Glutamatergic neuron (in vitro differentiated cells): ENCODE measurements at places on chromosomes 16 and 17.

DNA sequence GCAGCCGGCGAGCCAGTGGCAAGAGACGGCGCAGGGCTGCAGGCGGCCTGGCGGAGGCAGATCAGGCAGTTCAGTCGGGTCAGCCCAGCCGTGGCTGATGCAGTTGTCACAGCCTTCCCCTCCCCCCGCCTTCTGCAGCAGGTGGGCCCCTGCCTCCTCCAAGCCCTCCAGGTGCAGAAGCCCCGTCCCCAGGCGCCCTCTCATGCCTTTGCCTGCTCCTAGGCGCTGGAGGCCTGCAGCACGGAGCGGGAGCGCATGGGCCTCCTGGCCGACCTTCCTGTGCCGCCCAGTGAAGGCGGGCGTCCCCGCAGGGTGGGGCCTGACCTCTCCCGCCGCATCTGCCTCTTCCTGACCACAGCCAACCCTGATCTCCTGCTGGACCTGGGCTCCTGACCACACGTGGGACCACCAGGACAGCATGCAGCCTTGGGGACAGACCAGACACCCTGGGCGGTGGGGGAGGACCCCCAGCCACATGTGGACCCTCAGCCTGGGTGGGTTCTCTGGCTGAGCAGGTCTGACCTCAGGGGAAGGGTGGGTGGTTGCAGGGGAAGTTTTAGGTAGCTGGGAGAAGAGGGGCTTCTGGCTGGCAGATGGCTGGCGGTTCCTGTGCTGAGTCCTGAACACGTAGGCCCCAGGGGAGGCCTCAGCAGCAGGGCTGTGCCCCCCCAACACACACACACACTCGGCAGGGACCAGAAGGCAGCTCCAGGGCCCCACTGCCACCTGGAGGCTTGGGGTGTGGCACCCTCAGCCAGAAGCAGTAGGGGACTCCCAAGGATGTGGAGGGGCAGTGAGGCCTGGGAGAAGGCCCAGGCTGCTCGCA lies 3.1 kb upstream of the MRPS34 start:
- DNase-seq = peak; percentile 60

DNA sequence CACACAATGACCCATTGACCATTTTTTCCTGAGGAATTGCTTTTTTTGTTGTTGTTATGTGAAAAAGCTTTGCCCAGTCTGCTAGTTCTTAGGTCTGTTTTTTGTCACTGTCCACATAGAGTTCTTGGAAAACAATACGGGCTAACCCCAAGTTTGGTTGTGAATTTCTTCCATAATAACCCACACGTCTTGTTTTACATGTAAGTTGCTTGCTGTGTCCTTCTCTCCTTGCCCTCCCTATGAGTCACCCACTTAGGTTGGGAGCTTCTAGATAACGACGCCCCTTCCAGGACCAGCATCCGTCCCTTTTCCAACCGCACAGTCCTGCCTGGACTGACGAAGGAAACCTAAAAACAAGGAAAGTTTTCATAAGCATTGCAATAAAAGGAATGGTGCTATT lies 175.3 kb upstream of the HS3ST3A1 start:
- no peak for DNase-seq

DNA sequence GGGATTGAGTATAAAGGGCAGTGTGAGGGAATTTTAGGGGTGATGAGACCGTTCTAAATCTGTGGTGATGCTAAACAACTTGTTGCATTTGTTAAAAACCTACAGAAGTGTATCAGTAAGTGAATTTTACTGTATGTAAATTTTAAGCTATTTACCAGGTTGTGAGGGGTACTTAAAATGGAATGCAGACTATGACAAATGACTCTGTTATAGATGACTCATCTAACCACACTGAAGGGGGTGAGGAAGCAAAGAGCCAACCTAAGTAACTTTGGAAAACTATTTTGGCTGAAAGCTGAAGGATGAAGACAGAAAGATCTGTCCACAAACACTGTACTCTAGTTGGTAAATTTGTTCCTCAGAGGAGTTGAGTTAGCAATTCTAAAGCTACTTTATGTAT lies 5.3 kb upstream of the MKS1 start:
- DNase-seq = no peak

DNA sequence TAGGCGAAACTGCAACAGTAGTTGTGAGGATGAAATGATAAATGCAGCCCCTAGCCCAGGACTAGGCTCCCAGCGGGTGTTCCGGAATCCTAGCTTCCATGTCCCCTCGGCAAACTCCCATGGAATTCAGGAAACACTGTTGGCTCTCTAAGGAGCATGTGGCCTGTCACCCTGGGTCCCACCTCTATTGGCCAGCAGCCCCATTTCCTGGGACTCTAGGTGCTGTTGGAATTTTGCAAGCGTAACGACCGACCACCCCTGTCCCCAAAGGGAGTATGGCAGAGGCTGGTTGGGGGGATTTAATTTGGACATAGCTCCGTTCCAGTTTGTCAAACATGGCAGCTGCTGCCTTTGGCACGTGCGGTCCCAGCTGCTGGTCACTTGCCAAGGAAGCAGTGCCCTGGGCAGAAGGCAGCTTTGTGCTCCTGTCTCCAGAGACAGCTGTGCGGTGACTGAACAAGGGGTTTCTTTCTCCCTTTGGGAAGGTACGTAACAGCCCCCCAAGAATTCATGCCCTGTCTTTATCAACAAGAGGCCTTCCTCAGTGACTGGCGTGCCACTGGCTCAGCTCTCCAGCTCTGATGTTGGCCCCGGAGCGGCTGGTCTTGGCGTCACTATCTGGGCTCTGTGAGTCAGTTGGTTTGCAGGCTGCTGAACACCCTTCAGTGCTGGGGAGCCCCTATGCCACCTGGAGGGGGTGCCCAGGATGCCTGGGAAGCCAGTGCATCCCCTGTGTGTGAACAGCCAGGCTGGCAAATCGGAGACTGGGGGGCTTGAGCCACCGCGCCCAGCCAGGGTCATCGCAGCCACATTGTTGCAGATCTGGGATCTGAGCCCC lies 235.2 kb upstream of the TNRC6C start:
- no peak for DNase-seq

- DNase-seq = no peak
Measured at GRCh38 chr17:56499799-56500388, 93.6 kb upstream of the NOG start.

DNA sequence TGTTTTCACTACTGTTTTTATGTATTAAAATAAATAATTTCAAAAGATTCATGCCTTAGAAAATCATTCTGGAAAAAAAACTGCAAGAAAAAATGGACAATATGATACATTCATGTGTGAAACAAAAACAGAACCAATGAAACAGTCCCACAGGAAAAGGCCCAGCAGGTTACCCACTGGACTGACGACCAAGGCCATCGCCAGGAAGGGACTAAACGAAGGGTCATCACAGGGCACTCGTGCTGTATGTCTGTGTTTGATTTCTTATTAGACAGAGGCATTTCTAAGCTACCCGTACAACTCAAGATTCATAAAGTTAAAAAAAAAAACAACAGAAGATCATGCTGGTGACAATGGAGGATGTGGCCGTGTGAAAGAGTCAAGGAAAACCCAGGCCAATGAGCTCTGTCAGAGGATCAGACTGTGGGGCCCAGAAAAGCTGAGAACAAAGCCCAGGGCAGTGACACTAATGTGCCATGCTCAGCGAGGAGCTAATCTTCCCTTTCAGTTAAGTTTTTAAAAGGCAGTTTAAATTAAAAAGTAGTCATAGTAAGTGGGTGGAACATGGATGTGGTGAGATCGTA lies 31.8 kb downstream of the NSMCE1 start:
- no peak for DNase-seq

- no peak for DNase-seq
Measured at GRCh38 chr17:78677303-78678221, 100.4 kb upstream of the DNAH17 start.

DNA sequence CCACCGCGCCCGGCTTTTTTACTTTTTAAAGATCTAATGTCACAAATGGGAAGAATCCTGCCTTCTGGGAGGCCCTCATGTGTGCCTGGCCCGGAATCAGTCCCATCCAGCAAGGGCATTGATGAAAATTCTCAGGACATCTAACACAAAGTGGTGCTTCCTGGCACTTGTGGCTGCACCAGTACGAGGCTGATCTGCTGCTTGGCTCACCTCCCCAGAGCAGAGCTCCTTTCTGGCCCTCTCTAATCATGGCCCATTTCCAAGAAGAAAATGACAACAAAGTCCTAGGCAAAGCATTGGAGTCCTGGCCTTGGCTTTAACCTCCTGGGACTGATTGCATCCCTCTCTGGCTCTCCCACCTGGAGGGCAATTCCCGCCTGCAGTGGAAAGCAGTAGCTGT lies 50.7 kb upstream of the SIAH1 start:
- no peak for DNase-seq

GRCh38 chr17:71208111-71208704 lies 912.6 kb upstream of the SOX9 start:
- DNase-seq = no peak

- DNase-seq = peak; percentile 81
Measured at GRCh38 chr16:87062569-87063442, 254.4 kb downstream of the C16orf95 start.

DNA sequence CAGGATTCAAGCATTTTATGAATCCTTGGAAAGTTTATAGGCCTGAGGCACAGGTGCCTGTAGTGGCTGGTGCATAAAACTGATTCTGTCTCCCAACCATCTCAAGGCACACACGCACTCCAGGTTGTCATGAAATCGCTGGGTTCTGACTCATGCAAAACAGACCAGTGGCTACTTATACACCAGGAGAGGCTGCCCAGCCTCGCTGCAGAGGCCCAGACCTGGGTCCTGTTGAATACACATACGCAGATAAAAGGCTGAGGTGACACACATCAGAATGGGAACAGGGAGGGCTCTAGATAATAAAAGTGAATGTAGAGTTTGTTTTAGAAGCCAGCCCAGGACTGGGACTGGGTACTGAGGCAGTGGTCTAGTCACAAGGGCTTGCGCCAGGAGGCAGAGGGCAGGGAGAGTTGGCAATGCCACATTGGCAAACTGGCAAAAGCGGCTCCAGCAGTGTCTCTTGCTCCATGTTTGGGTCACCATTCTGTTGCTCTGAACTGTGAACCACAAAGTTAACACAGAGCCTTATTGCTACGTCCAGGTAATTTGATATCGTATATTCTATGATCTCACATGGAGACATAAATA lies 13.6 kb downstream of the OR1D5 start:
- DNase-seq = no peak

- no peak for DNase-seq
Measured at GRCh38 chr17:9837551-9838471, 12.1 kb downstream of the GLP2R start.

DNA sequence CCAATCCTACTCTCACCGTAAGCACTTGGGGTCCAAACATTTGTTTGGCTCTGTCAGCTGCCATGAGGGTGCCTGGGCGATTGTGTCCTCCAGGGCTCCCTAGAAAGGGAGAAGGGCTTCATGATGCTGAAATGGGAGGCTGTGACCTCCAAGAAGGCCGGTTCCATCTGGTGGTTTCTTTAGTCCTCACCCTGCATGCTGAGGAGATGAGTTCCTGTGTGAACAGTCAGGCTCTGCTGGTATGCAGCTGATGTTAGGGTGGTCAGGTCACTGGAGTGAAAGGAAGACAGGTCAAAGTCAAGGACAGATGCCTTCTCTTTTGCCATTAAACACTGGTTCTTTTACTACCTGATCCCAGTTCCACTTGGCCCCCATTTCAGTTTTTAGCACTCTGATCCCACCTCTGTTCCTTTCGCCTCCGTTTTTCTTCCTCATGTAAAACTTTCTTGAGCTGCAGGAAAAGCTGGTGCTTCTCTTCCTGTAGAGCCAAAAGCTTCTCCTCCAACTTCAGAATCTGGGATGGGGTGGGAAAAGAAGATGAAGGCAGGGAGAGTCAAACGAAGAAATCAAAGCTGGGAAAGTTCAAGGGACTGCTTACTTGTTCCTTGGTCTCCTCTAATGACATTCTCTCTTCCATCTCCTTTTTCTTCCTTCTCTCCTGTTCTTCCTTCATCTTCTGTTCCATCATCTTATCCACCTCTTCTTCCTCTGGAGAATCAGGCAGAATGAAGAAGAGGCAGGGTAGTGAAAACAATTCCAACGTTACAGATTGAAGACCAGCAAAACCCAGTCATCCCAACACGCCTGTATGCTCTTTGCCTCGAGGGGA lies 1.1 kb downstream of the GPS2 start:
- DNase-seq = no peak

DNA sequence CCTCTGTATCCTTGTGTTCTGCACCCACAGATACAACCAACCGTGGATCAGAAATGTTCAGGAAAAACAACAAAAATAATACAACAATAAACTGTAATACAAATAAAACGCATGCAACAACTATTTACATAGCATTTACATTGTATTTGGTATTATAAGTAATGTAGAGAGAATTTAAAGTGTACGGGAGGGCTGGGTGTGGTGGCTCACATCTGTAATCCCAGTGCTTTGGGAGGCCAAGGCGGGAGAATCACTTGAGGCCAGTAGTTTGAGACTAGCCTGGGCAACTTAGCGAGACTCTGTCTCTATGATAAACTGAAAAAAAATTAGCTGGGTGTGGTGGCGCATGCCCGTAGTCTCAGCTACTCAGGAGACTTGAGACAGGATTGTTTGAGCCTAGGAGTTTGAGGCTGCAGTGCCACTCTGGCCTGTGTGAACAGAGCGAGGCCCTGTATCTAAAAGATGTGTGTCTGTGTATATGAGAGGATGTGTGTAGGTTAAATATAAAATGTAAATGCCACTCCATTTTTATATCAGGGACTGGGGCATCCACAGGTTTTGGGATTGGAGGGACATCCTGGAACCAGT lies 13.3 kb downstream of the SEC14L1 start:
- no peak for DNase-seq

DNA sequence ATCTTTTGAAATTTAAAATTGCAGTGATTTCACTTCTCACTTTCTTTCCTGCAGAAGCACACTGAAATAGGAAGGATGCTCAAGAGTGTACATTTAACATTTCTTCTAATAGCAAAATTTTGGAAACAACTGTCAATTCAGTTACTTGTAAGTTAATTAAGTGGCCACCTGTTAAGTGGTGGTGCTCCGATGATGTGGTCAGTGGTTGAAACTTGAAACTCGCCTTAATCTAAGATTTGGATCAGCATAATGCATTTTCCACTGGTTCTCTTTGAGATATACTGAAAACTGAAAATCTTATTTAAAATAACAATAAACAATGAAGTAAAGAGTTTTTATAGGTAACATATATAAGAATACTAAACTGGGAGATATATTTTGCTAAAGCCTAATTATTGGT lies 7.0 kb upstream of the MYH8 start:
- no peak for DNase-seq
